ENCODE measurements at places on chromosomes 2 and 18. TPM values are rescaled to one million over a fixed set of nuclear protein-coding genes. Genes with fewer than 3 reads are reported as not detected.

The CROCC2 gene
- total RNA-seq = not detected

The LRRTM4 gene
- total RNA-seq = not detected

The CXCR1 gene
- total RNA-seq = not detected

The TSN gene
- 83.0 TPM for total RNA-seq

The SERPINB13 gene
- total RNA-seq = not detected

The SIX3 gene
- 0.07 TPM for total RNA-seq

DNA sequence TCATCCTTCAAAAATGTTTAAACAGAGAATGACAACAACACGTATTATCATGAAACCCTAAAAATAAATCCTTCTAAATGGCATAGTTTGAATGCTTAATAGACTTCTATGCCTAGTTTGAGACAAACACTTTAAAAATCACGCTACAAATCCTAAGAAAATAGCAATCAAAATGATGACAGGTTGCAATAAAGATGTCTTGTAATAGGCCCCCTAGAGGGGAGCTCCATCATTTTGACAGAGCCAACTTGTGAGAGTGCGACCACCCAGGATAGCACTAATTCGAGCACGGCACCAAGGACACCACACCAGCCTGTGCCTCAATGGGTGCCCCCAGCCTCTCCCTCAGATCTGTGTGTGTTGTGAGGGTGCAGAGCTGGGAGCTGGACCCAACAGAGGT, 241.3 kb upstream of the PXDN start:
- DNase-seq = no peak

- no peak for DNase-seq
Observed at GRCh38 chr2:7009207-7009911, 92.1 kb downstream of the RNF144A start.

DNA sequence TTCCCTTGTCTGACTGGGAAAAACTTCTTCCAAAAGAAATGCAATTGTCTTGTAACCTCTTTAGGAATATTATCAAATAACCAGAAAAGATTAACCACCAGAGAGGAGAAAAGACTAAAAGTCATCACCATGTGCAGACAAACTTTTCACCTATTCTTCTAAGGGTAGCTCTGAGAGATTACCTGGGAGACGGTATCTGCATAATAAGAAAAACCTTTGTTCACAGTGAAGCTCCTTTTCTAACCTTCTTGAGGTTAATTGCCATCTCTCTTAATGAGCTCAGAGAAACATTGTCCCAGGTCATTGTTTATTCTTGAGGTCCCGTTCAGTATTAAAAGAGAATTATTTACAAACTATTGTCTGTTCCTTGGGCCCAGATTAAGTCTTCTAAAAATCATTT, 1091.2 kb upstream of the LRRTM1 start:
- no peak for DNase-seq

GRCh38 chr2:71467180-71467815, 13.9 kb downstream of the DYSF start:
- no peak for DNase-seq

DNA sequence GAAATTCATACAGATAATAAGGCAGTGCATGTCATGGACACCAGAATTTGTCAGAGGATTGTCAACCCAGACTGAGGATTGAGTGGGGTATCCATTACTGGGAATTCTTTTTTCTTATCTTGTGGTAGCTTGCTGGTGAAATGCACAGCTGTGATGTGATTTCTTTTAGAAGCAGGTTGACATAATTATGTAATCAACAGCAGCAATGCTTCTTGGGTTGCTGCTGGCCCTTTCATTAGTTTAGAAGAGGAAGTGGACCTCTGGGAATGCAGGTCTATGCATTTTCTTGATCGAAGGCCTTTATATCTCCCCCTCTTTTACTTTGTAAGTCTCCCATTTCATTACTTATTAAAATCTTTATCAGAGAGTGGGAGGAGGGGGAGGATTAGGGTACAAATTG, 319.9 kb downstream of the AGPS start:
- no peak for DNase-seq

DNA sequence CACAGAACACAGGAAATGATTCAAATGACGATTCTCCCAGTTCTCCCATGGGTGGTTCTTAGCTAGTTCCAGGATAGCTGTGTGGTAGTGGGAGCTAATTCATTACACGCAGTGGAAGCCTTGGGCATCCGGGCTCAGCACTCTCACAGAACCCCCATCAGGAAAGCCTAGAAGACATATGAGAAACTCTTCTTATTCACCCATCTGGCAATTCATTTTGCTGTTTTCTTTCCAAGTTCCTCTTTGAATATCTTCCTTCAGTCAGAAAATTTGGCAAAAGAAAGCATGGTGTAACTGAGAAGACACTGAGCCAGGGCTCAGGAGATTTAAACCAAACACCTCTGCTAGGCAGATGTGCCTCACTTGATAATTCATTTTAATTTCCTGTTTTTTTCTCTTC, 85.2 kb upstream of the FN1 start:
- no peak for DNase-seq

- DNase-seq = no peak
Observed at GRCh38 chr2:20626698-20627513, 24.0 kb downstream of the HS1BP3 start.

GRCh38 chr2:85975581-85975980, 86.8 kb upstream of the ST3GAL5 start:
- no peak for DNase-seq

DNA sequence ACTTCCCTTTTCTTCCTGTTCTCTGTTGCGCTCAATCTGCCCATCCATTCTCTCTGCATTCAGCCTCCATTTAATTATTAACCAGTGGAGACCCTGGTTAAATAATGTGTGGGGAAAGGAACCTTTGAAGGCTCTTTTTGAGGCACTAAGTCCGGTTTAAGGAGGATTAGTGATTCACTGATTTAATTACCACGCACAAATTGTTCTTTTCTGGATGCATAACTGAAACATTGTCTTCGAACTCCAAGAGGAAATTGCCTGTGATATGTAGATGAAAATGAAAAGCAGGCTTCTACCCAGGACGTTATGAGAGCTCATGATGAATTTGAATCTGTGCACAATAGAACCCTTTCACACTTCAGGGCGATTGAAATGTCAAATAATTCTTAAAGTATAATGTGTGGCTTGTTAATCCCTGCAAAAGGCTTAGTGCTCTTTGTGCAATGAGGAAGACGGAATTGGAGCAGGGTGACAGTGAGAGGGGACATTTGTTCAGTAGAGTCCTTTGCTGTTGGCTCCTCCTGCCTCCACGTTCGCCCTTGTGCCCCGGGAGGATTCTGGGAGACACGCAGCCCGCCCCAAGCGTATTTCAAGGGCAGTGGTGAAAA, 51.1 kb upstream of the ZNF236 start:
- no peak for DNase-seq

GRCh38 chr2:215896921-215897320, 116.4 kb downstream of the MREG start:
- no peak for DNase-seq

DNA sequence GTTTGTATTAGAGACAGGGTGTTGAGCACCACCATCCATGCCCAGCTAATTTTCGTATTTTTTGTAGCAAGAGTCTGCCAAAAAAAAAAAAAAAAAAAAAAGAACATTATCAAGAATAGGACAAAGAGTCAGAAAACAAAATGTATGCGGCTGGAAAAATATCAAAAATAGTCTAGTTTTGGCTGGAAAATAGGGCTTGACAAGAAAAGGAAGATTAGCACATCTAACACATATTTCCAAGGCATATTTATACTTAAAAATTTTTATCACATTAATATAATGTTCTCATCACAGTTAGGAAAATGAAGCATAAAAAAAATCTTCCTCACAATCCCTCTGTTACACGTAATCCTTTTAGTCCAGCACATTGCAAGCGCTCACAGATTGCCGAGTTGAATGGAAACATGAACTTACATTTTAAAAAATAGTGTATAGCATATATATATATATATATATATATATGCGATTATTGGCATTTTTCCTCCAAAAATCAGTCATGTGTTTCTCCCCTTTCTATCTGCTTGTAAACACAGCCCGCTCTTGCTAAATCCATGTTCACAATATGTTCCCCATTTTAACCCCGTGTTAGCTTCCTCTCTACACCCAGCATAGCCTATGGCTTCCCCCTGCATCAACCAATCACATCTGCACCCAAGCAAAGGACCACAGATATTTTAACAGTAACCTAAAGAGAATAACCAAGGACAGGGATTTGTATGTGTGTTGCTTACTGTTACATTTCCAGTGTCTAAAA, 183.0 kb downstream of the AFF3 start:
- no peak for DNase-seq

- peak; percentile 56 for DNase-seq
Observed at GRCh38 chr2:35410431-35411061, 945.0 kb upstream of the CRIM1 start.

DNA sequence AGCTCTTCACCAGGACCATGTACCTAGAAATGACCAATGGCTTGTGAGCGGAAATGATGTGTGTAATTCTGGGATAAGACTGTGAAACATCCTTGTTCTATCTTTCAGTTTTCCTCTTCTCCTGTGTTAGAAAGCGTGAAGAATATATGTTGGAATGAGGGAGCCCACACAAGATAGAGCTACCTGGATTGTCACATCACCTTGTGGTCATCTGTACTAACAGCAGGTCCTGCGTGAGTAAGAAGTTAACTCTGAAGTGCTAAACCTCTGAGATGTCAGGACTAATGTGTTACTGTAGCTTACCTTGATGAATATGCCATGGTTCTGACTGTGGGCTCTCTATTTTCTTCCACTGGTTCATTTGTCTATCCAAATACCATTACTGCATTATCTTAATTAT, 75.6 kb downstream of the FASTKD2 start:
- DNase-seq = peak; percentile 18

DNA sequence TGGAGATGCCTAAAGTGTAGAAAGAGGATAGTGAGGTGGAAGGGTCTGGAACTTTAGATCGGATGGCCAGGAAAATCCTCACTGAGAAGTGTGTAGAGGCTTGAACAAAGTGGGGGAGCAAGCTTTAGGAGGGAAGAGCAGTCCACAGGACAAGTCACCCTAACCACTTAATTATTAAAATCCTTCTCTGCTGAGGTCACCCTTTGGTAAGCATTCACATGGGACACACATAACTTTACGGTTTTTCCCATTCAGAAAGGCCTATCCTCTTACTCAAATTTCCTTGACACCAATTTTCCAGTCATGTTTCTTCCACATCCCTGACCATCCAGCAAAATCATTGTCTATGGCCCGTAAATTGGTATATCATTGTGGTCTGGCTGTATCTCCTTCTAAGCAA, 31.0 kb upstream of the ZEB2 start:
- DNase-seq = no peak

DNA sequence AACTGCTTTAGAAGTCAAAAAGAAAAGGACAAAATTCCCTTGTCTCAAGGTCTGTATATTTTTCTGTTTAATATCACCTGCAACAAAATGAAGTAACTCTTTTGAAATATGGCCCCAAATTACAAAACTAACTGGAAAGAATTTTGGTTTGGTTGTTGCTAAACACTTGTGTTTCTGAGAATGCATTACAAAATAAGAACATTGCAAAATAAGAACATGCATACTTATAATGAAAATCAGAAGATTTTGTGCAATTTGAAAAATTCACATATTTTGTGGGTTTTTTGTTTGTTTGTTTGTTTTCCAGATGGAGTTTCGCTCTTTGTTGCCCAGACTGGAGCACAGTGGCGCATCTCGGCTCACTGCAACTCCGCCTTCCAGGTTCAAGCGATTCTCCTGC, 21.8 kb downstream of the NDUFB3 start:
- no peak for DNase-seq

DNA sequence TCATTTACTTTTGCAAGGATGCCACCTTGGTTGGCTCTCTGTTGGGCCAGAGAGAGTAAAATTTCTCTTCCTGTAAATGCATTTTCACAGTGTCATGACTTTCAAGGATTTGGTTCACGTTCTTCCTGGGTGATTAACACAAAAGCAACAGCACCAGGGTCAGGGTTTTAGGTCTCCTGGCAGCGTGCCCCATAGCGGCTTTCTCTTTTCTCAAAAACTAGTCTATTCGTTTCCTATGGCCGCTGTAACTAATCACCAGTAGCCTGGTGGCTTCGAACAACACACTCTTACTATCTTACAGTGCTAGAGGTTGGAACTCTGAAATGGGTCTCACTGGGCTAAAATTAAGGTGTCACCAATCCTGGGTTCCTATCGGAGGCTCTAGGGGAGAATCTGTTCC, 56.3 kb upstream of the ACMSD start:
- no peak for DNase-seq

DNA sequence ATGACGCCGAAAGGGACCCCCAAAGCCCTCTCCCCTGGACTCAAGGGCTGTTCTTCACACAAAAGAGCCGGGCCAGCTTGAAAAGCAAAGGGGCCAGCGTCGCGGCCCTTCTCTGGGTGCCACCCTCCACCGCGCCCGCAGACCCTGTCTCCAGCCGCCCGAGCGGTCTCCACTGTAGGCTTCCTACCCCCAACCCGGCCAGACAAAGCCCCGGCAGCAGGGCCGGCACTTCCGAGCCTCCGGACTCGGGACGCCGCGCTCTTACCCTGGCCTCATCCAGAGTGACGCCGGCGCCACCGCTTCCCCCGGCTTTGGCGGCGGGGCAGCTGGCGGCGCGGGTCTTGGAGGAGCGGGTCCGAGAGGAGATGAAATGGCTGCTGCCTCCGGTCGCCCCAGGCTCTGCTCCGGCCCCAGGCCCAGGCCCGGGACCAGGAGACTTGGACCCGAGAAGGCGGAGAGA, 603 bp downstream of the ATAD2B start:
- DNase-seq = no peak

- DNase-seq = no peak
Observed at GRCh38 chr18:31482051-31482450, 15.9 kb upstream of the DSG2 start.

- DNase-seq = no peak
Observed at GRCh38 chr2:148944536-148944935, 69.5 kb downstream of the KIF5C start.

GRCh38 chr2:195666113-195666712, 9.2 kb downstream of the SLC39A10 start:
- DNase-seq = no peak

DNA sequence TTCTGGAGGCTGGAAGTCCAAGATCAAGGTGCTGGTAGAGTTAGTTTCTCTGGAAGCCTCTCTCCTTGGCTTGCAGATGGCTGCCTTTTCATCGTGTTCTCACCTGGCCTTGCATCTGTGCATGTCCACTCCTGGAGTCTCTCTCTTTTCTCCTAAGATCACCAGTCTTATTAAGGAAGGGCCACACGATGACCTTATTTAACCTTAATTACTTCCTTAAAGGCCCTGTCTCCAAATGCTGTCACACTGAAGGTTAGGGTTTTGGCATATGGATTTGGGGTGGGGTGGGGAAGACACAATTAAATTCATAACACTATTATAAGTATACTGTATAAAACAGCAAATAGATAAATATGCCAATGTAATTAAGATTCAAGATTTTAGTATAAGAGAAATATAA, 402.4 kb upstream of the HS6ST1 start:
- DNase-seq = no peak

- DNase-seq = no peak
Observed at GRCh38 chr18:56574861-56575260, 63.5 kb downstream of the TXNL1 start.

GRCh38 chr18:62555135-62555534, 32.3 kb downstream of the ZCCHC2 start:
- peak; percentile 96 for DNase-seq

Measured in PC-3 (cell line).